ENCODE measurements at places on chromosomes 13 and 19.

GRCh38 chr13:30038884-30039283 lies 188.5 kb upstream of the UBL3 start:
- DNase-seq: no peak

DNA sequence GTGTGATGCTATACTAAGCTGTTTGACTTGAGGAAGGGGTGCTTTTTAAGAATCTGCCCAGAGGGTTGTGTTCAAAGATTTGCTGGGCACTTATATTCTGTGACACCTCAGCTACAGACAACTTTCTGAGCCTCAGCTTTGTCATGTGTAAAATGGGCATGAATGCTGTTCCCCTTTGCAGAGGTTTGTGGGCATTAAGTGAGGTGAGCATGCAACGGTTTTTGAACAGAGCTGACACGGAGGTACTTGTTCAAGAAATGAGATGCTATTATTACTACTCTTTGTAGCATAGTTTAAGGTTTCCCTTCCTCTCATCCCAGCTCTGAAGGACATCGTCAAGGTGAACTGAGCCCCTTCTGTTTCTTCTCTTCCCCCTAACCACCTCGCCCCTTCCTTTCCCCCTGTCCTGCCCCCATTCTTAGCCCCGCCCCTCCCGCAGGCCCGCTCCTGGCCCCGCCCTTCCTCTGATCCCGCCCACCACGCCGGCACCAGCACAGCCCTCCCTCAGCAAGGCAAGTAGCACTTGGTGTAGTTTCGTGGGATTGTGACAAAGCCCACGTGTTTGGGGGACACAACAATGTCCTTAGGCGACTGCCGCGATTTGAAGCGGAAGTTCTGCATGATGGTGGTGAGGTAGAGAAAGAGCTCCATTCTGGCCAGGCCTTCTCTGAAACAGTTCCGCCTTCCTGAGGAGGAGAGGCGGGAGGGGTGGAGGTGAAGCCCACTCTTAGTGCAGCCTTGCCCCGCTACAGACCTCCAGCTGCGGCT lies 26.1 kb upstream of the CYP2A7 start:
- DNase-seq: peak; percentile 65

GRCh38 chr19:45769821-45770191 lies 754 bp upstream of the SIX5 start:
- no peak for DNase-seq

DNA sequence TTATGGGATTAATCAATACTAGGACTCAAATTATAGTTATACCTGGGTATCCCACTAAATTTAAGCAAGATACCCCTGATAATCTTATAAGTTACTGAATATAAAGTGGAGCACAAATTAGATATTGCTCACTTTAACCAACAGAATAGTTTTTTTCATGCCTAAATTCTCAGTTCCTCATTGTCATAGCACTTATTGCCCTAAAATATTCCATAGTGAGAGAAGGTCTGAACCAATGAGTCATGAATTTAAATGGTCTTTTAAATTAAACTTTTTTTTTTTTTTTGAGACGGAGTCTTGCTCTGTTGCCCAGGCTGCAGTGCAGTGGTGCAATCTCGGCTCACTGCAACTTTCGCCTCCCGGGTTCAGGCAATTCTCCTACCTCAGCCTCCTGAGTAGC lies 42.4 kb downstream of the ZNF136 start:
- no peak for DNase-seq

DNA sequence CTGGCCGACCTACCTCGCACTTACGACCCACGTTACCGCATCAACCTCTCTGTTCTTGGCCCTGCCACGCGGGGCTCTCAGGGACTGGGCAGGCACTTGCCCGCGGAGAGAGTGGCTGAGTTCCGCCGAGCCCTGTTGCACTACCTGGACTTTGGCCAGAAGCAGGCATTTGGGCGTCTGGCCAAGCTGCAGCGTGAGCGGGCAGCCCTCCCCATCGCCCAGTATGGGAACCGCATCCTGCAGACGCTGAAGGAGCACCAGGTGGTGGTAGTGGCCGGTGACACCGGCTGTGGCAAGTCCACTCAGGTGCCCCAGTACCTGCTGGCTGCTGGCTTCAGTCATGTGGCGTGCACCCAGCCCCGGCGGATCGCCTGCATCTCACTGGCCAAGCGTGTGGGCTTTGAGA lies 4.2 kb downstream of the DHX34 start:
- DNase-seq: no peak

- no peak for DNase-seq
These were observed 193.3 kb downstream of the PCDH9 start for GRCh38 chr13:67036699-67037457.

- no peak for DNase-seq
These were observed 1135.0 kb downstream of the SLITRK1 start for GRCh38 chr13:82747291-82747690.

GRCh38 chr13:31073859-31074718 lies 87.6 kb downstream of the HSPH1 start:
- no peak for DNase-seq

DNA sequence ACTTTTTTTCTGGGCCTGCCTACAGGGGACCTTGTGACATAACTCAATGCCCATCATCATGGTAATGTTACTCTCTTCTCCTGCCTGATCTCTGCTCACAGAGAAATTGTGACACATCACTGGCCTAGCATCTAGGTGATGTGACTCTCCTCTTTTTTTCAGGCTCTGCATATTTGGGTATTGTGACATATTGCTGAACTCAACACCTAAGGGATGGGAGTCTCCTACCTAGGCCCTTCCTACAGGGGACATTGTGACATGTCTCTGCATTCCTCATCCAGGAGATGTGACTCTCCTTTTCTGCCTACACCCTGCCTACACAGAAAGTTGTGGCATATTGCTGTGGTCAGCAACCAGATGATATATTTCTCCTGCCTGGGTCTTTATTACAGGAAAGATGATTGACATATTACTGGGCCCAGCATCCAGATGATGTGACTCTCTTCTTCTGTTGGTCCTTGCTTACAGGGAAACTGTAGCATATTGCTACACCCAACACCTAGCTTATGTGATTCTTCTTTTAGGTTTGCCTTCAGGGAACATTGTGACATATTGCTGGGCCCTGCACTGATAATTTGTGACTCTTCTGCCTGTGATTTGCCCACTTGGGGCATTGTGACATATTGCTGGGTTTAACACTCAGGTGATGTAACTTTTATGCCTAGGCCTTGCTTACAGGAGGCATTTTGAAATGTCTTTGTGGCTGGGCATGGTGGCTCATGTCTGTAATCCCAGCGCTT lies 21.0 kb upstream of the ZNF254 start:
- DNase-seq: no peak

GRCh38 chr13:110581506-110582185 lies 20.1 kb upstream of the RAB20 start:
- DNase-seq: no peak

DNA sequence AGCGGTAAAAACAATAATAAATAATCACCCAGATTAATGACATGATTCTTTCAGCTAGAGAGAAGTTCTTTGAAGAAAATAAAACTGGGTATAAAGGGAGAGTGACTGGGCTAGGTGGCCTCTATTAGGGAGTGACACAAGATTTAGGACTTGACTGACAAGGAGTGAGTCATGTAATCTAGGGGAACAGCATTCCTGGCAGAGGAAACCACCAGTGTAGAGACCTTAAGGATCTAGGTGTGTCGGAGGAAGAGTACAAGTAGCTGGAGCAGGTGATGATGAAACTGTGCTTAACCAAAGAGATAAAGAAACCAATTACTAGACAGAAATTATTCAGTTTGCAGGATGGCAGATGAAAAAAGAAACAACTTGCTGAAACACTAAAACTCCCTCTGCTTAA lies 248.0 kb downstream of the RFC3 start:
- DNase-seq: no peak

DNA sequence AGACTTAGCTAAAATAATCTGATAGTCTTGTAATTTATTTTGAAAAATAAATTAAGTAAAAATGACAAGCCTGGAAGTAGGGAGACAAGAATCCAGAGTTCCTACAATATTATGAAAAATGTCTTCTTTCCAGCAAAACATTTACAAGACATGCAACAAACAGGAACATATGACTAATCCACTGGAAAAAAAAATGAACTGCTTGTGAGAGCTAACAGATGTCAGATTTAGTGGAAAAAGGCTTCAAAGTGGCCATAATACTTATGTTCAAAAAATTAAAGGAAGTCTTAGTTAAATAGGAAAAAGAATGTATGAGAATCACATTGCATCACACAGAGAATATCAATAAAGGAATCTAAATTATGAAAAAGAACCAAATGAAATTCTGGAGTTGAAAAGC lies 2082.0 kb upstream of the PCDH20 start:
- no peak for DNase-seq

DNA sequence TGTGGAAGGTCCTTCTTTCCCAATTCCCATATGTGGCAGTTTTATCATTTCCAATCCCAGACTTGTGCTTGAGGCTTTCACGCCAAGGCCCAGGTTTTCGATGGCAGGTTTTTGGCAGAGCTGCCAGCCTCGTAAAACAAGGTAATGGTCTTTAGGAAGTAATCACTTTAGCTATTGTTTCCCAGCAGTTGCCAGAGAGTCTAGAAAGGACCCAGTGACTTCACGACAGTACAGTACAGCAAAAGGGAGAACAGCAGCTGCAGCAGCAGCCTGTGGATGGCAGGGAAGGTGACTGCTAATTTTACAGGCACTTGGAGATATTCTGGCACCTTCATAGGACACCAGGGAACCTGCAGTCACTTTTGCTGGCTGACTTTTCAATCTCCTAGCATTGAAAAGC lies 291.6 kb upstream of the MAB21L1 start:
- no peak for DNase-seq

GRCh38 chr13:24734950-24735349 lies 29.0 kb upstream of the RNF17 start:
- no peak for DNase-seq

- peak; percentile 72 for DNase-seq
These were observed 441.5 kb upstream of the KLF12 start for GRCh38 chr13:74575729-74576125.

DNA sequence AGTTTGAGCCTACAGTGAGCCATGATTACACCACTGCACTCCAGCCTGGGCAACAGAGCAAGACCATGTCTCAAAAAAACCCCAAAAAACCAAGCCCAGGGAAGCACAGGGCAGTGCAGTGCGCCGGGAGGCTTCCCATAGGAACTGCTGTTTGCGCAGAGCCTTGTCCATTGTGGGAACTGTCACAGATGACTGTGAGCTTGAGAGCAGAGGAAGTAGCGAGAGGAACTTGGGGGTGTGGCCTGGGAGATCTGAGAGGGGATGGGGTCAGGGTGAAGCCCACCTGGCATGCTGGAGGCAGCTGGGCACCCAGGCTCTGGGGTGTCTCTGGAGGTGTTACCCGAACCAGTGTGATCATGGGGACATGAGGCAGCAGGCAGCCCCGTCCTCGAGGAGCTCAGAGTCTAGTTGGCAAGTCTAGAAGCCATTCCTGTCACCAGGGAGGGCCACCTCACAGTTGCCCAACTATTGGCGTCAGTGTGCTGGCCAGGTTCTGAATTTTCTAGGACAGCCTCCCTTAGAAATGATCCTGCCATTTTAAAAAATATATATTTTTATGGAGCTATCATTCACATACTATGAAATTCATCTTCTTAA lies 10.4 kb downstream of the KDM4B start:
- no peak for DNase-seq

DNA sequence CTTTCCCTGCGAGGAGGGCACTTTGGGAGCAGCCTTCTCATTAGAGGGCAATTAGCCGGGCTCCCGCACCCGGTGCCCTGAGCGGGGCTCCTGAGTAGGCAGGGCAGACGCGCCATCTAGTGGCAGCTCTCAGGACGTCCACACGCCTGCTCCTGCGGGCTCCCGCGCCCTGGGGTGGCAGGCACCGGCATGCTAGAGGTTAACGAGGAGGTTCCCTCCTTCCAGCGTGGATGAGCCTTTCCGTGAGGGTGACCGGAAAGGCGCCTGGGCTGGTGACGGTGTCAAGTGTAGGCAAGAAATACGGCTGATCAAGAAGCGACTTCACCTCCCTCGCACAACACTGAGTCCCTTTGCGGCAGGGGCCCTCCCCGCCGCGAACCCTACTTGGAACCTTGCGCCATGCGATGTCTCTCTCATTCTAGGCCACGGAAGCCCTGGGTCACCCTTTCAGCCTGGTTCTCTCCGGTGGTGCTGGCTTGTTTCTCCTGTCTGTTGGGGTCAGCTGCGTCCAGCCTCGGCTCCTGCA lies 67.7 kb downstream of the ALOX5AP start:
- peak; percentile 87 for DNase-seq

DNA sequence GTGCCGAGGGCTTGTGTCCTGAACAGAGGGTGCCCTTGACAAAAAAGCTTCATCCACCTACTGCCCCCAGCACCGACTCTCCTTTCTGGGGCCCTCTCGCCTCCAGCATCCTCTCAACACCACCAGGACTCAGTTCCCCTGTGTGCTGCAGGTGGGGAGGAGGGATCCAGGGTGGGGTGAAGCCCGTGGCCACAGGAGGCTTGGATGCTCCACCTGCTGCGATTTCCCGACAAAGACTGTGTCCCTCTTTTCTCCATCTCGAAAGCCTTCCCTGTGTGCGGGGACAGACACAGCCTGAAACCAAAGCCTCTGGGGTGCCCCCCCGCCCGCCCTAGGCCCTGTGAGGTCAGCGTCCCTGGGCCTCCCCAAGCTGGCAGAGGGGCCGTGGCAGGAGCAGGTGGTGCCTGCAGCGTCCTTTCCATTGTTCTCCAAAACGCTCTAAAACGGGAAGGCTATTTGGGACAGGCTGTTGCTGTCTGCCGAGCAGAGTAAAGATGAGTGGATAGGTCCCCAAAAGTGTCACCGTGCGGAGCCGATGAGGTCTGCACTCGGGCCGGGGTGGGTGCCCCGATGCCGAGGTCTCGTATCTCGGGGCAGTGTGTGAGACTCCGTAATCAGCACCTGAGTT lies 185.7 kb downstream of the PTPRS start:
- DNase-seq: no peak

- DNase-seq: no peak
These were observed 1.9 kb downstream of the NHLRC3 start for GRCh38 chr13:39040206-39040605.

- DNase-seq: no peak
These were observed 199.4 kb upstream of the IPO5 start for GRCh38 chr13:97753942-97754670.

GRCh38 chr13:96243376-96243775 lies 153.5 kb downstream of the HS6ST3 start:
- no peak for DNase-seq

DNA sequence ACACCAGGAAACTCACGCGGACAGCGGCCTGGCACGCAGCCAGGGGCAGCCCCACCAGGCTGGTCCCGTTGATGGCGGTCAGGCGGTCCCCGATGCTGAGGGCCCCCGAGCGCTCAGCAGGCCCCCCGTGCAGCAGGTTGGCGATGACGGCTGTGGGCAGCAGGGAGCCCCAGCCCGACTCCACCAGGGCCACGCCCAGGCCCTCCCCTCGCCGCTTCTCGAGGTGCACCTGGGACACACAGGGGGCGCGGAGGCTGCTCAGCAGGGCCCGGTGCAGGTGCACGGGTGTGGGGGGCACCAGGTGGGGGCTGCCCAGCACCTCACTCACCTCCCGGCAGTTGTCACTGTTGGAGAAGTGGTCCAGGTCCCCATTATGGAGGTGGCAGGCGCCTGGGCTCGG lies 9.0 kb downstream of the APBA3 start:
- no peak for DNase-seq

DNA sequence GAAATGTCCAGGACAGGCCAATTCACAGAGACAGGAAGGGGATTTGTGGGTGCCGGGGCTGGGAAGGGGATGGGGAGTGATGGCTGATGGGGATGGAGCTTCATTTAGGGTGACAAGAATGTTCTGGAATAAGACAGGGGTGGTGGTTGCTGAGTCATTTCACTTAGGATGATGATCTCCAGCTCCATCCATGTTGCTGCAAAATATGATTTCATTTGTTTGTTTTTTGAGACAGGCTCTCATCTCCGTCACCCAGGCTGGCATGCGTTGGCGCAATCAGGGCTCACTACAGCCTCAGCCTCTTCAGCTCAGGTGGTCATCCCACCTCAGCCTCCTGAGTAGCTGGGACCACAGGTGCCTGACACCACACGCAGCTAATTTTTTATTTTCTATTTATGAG lies 3.1 kb upstream of the JSRP1 start:
- no peak for DNase-seq
